EH (cell line): ENCODE measurements at places on chromosomes 5 and 9.

- DNase-seq = no peak
Observed at GRCh38 chr5:1201327-1202025, at the start of gene SLC6A19. SLC6A19 (plus strand) TSS chr5:1201595; CDS start chr5:1201651, 56 bp downstream.

GRCh38 chr5:89566340-89566739 is 683.4 kb upstream of the MEF2C start:
- DNase-seq = no peak

DNA sequence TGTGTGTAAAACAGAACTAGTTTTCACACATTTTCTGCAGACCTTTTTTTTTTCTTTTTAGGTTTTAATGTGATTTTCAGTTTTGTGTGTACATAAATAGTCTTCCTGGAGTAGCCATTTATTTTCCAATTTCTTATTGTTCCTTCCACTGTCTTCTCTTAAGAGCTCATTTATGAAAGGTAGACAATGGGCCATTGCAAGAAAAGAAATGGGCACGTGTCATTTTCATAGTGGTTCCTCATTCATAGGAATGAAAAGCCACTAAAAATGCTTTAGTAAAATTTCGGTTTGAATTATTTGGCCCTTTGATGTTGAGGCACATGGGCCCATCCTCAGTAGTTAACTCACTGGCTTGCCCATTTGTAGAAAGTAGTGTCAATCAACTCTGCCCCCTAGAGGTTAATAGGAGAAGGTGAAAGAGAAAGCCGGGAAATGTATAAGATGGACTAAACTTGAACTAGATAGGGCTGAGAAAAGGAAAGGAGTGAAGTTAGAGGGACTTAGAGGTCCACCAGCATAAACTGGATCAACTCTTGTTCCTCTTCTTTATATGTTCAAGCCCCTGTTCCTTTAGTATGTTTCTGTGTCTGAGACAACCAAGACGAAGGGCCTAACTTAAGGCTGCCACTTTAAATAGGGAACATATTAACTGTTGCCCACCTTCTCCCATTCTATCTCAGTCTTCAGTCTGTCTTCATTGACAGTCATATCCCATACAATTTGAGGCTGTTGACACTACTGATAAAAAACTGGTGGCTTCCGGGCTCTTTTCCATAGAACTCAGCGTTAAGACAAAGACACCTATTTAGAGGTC is 72.6 kb downstream of the SMARCA2 start:
- peak; percentile 66 for DNase-seq

GRCh38 chr5:335740-336038 is 14.2 kb downstream of the AHRR start:
- no peak for DNase-seq
